Activated naive CD4-positive, alpha-beta T cell treated with Interleukin-2 at 50 U/mL for 16 hours (primary cell): ENCODE measurements at places on chromosomes 7 and 10.

GRCh38 chr7:144398291-144398690 is 5.2 kb downstream of the NOBOX start:
- DNase-seq, result no peak

- no peak for DNase-seq
These were observed 422 bp downstream of the AP1S1 start for GRCh38 chr7:101154693-101155102.

DNA sequence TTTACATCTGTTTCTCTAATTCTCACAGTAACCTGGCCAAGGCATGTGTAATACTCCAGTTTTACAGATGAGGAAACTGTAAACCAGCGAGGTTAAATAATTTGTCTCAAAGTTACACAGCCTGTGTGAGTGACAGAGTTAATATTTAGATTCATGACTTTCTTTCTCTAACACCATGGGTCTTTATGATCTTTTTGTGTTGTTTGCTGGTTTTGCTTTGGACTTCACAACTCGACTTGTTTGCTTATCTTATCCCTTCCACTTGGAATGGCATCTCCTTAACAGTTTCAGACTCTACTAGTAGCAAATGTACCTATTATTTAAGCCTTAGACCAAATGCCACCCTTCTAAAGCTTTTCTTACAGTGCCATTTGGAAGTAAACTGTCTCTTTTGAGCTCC is 34.4 kb downstream of the MXI1 start:
- no peak for DNase-seq

- DNase-seq, result no peak
These were observed 39.9 kb downstream of the APBB1IP start for GRCh38 chr10:26478061-26478460.

- no peak for DNase-seq
These were observed 23.5 kb downstream of the BLVRA start for GRCh38 chr7:43781726-43782607.

DNA sequence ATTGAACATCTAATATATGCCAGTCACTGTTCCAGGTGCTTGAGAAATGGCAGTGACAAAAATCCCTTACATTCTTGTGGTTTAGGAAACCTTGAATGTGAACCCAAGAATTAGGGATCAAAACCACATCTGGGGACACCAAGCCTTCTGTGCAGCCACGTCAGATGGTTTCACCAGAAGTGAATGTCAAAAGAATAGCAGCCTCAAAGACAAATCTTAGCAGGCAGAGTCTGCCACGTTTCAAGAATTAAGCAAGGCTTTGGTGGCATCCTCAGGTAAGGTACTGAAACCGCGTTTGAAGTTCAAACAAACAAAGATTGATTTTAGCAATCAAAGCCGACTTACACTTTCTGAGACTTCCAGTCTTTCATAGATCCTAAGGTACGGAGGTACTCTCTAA is 225.5 kb upstream of the GNAI1 start:
- no peak for DNase-seq

DNA sequence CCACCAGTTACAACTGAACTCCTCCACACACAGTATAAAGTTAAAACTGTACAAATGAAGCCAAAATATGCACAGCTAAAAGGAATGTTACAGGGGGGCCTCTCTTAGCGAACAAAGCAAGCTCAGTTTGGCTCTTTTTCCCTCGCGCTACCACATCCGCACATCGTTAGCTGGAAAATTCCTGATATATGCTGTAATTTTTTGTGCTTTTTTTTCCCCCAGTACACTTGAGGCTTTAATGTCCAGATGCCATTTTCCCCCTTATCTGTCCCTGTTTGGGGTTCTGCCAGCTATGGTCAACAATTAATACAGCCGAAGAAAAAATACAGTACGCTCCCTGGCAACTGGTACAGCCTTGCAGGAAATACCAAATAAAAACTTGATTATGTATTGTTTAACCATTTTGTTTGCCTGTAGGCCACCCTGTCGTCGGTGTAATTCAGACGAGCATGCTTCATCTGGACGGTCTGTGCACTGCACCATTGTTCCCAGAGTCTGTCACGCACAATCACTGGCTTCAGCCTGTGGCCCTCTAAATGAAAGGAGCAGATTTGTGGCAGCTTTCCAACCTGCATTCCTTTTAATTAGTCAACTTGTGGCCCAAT is 108.1 kb upstream of the FAM133B start:
- DNase-seq, result no peak

DNA sequence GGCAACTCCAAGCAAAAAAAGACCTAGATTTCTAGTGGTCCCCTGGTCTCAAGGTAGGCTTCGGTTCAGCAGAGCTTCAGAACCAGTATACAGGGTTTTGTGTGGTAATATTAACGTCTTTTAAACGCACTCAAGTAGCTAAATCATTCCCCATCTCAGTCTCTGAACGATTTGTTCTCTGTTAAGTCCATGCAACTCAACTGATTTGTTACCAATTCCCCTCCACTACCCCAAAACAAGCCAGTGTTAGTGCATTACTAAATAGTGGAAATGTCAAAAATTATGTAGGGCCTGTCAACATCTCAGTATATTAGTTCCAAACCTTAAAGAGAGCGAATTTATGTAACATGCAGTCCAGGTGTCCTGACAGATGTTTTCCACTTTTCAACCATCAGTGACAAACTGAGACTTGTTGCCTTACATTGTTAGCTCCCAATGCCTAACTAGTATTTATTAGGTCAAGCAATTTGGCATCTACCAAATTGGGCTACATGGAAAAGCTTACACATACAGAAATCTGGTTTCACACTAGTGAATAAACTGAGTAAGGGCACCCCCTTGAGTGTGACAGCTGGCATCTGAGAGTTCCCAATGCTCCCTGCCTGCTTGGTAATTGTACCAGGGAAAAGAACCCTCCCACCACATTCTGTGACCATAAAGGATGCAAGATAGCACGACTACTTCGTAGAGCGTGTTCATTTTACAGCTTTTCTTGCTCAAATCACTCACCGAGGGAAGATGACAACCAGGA is 12.2 kb downstream of the HNRNPA2B1 start:
- DNase-seq, result no peak

DNA sequence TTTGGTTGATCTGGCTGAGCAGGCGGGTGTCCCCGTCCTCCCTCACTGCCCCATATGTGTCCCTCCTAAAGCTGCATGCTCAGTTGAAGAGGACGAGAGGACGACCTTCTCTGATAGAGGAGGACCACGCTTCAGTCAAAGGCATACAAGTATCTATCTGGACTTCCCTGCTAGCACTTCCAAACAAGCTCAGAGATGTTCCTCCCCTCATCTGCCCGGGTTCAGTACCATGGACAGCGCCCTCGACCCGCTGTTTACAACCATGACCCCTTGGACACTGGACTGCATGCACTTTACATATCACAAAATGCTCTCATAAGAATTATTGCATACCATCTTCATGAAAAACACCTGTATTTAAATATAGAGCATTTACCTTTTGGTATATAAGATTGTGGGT is 26.9 kb upstream of the TRIM56 start:
- peak; percentile 44 for DNase-seq

- DNase-seq, result no peak
These were observed 68.1 kb downstream of the TNS3 start for GRCh38 chr7:47513741-47514241.

DNA sequence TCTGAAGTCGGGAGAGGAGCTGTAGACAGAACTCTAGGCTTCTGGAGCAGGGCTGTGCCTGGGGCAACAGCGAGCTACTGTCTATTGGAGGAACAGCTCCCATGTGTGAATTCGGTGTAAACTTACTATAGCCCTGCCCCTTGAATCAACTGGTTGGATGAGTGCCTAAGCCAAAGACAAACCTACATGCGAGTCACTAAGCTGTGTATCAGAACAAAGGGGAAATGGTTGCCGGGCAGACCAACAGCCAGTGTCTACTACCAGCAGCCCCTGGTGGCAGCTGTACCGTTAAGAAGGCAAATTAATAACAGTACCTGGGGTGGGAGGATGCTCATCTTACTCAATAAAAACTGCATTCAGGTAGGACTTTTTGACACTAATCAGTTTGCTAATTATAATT is 343.6 kb downstream of the ACTR3B start:
- DNase-seq, result no peak

DNA sequence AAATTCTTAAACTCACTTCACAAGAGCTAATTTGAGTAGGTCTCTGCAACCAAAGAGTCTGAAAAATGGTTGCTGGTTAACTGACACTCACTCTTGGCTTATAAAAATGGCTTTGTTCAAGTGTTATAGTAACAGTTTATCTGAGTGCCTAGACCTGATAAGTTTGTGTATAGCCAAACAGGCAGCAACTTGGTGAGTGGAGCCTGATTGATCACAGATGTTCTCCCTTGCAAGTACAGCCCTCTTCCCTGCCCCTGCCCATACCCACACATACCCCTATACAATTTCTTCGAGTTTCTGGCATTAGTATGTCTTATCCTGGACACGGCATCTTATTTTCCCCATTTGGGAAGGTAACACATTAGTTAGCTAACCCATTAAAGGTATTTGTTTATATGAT is 149.5 kb downstream of the SLC16A9 start:
- no peak for DNase-seq

DNA sequence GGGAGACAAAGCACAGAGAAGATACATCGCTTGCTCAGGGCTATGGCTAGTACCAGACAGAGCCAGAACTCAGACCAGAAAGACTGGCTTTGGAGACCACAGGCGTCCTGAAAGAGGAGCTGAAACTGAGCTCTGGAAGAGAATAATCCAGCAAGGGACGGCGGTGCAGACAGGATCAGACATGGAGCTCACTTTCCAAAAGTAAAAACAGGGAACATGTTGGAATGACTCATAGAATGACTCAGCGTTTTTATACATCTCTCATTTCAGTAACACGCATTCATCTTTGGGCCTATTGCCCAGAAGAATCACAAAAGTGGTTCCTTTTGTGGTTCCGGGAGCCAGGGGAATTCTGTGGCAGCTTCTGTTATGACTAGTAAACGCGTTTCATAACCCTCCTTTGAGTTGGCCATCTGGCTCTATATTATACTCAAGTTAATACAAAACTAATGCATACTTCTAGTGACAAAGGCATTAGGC is 37.2 kb downstream of the PLEKHS1 start:
- DNase-seq, result no peak

GRCh38 chr10:90857635-90858460 is at the start of gene HTR7:
Gene HTR7, minus strand, starts transcription at chr10:90858039. Its CDS starts 368 bp downstream, at chr10:90857671.
- DNase-seq, result peak; percentile 68

GRCh38 chr7:93258661-93259060 is 26.5 kb downstream of the VPS50 start:
- DNase-seq, result no peak

GRCh38 chr7:46539892-46540483 is 618.9 kb upstream of the IGFBP3 start:
- DNase-seq, result no peak

- no peak for DNase-seq
These were observed 47.5 kb downstream of the INHBA start for GRCh38 chr7:41655426-41655825.

DNA sequence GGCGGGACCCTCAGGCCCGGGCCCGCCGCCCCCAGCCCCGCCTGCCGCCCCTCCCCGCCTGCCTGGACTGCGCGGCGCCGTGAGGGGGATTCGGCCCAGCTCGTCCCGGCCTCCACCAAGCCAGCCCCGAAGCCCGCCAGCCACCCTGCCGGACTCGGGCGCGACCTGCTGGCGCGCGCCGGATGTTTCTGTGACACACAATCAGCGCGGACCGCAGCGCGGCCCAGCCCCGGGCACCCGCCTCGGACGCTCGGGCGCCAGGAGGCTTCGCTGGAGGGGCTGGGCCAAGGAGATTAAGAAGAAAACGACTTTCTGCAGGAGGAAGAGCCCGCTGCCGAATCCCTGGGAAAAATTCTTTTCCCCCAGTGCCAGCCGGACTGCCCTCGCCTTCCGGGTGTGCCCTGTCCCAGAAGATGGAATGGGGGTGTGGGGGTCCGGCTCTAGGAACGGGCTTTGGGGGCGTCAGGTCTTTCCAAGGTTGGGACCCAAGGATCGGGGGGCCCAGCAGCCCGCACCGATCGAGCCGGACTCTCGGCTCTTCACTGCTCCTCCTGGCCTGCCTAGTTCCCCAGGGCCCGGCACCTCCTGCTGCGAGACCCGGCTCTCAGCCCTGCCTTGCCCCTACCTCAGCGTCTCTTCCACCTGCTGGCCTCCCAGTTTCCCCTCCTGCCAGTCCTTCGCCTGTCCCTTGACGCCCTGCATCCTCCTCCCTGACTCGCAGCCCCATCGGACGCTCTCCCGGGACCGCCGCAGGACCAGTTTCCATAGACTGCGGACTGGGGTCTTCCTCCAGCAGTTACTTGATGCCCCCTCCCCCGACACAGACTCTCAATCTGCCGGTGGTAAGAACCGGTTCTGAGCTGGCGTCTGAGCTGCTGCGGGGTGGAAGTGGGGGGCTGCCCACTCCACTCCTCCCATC is 82.7 kb downstream of the PAX2 start:
- peak; percentile 20 for DNase-seq

DNA sequence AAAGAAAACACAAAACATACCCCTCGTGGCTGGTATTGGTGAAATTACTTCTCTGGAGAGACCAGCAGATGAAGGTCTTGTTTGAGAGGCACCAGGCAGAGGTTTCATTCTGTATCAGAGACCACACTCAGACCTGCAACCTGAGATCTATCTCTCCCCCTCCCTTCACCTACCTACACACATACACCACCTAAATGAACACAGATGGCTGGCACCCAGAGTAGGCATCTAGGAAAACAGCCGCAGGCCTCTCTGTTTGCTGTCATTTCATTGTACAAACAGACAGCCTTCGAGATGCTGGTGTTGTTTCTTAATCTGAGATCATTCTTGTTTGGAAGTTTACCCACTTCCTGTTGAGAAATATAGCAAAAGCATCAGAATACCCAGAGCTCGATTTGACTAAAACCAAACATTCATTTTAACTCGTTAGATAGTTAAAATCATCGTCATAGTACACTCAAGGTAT is 173.9 kb upstream of the SLC25A13 start:
- no peak for DNase-seq

DNA sequence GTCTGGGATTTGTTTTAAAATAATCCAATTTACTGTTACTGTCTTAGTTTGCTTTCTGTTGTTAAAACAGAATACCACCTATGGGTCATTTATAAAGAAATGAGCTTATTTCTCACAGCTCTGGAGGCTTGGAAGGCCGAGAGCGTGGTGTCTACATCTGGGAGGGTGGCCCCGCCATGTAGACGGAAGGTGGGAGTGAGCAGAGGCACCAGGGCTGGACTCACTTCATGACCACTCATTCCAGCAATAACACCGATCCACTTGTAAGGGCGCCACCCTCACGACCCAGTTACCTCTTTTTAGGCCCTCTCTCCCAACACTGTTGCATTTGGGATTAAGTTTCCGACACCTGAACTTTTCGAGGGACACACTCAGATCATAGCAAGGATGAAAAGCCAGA is 36.2 kb upstream of the CFAP46 start:
- no peak for DNase-seq

- DNase-seq, result no peak
These were observed 148.6 kb downstream of the DNAJB6 start for GRCh38 chr7:157485361-157485831.

DNA sequence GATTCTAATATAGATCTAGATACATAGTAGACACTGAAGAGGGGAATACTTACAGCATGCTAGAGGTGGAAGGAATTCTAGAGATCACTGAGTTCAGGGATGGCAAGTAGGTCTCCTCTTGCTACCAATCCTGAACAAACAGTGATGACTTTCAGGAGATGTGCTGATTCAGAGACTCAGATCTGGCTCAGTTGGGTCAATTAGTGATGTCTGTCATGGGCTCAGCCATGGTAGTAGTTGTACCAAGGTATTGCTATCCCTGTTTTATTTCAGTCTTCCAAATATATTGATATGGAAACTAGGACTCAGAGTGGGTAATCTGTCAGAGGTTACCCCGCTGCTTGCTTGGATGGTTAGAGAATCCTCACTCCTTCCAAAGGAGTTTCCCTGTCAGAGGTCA is 38.5 kb downstream of the UNC5B start:
- DNase-seq, result no peak

GRCh38 chr7:105766421-105767073 is 109.9 kb downstream of the ATXN7L1 start:
- DNase-seq, result peak; percentile 35
